Stimulated activated CD4-positive, alpha-beta T cell treated with anti-CD3 and anti-CD28 coated beads, Interleukin-12 subunit alpha, Interleukin-12 subunit beta, amount 100 ng/mL, for 4 hours (primary cell): ENCODE measurements at places on chromosomes 7 and 10.
A peak's percentile ranks its signal among the peaks of the same experiment; 100 is the strongest.

- DNase-seq, result peak; percentile 65
Measured at GRCh38 chr10:113854013-113854760, at the start of the genes DCLRE1A and NHLRC2. TSS of gene DCLRE1A (minus strand) at chr10:113854082. CDS start at chr10:113853182, 900 bp downstream. TSS of gene NHLRC2 (plus strand) at chr10:113854661. CDS start at chr10:113854873, 212 bp downstream.

DNA sequence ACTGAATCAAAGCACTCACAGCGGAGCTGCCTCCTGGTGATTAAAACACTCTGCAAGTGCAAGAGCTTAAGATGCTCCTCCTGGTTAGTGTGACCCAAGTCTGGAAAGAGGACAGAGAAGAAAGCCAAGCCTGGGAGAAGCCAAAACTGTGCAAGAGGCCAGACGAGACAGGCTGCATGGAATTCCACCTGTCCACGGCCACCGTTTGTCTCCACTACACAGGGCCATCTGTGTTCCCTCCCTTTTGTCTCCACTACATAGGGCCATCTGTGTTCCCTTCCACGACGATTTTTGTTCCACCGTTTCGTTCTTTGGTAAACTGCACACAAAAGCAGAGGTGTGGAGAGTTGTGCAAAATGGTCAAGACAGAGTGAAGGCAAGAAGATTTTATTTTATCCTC lies 233.0 kb downstream of the DIP2C start:
- no peak for DNase-seq

DNA sequence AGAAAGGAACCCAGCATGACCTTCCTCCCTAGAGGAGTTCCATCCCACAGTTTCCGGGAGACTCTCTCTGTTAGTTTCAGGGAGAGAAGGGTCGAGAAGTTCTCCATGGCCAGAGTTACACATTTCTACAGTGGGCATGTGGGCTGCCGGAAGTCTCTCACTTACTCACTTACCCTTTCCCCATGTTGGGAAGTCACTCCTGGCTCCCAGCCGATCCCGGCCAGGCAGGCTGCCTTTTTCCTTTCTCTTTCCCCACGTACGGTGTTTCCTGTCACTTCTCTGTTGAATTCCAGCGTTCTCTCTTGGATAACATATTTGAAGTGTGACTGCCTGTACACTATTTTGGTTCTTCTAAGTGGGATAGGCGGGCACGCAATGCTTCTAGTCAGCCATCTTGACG lies 3.5 kb downstream of the TEX36 start:
- no peak for DNase-seq

GRCh38 chr10:132971448-132972148 lies 29.2 kb upstream of the CFAP46 start:
- DNase-seq, result no peak

DNA sequence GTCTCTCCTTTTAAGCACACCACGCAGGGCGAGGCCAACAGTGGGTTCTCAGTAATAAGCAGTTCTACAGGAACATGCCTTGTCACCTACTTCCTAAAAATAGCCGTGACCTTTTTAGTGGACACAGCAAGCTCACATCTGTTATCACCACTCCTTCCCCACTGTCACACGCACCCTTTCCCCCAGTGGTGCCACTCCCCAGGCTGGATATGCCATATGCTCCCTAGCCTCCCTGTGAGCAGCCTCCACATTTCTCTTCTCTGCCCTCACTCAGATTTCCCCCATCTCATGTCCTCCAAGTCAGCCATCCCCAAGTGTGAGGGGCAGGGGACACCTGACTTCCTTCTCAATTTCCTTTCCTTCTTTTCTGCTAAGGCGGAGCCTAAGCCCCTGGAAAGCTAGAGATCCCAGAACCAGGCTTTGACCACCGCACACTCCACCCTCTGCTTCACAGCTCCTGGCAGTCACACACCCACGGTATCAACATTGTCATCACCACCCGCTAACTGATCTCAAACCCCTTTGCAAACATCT lies 3.7 kb downstream of the ANXA11 start:
- DNase-seq, result no peak

GRCh38 chr10:102696736-102697135 lies 17.5 kb downstream of the ARL3 start:
- no peak for DNase-seq

DNA sequence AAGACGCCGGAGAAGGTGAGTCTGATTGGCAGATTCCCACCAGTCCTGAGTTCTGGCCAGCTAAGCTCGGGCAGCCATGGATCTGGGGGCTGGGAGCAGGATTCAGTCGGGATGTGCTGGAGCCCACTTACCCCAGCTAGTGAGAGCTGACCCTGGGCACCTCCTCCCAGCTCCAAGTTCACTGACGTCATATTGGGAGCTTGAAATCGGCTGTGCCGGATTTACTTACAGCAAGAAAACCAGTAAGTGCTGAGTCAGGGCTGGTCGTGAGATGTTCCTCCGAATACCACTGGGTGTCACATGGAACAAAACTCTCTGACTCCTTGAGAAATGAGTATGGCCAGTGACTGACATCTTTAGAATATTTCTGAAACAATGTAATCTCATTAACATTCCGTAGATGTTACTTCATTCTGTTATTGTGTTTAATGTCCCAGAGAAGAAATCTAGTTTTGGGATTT lies 621.2 kb downstream of the SDK1 start:
- no peak for DNase-seq

DNA sequence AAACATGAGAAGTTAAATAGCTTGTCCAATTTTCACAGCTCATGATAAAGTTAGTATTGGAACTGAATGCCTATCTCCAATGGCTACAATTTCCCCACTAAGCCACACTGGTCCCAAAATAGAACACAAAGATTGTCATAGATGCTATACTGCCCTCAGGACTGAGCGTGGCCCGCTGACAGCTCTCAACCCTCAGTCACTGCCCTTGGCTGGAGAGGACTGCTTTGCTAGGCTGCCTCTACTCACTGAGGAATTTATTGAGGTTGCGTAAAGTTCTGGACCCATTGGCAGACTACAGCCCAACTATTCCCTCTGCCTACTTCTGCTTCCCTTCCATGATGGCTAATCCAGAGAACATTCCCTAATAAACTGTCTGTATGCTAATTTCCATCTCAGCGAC lies 165.5 kb upstream of the BET1 start:
- no peak for DNase-seq

GRCh38 chr10:78870458-78870857 lies 198.3 kb upstream of the ZMIZ1 start:
- DNase-seq, result no peak

GRCh38 chr7:131010717-131011431 lies 276.9 kb upstream of the KLF14 start:
- no peak for DNase-seq

DNA sequence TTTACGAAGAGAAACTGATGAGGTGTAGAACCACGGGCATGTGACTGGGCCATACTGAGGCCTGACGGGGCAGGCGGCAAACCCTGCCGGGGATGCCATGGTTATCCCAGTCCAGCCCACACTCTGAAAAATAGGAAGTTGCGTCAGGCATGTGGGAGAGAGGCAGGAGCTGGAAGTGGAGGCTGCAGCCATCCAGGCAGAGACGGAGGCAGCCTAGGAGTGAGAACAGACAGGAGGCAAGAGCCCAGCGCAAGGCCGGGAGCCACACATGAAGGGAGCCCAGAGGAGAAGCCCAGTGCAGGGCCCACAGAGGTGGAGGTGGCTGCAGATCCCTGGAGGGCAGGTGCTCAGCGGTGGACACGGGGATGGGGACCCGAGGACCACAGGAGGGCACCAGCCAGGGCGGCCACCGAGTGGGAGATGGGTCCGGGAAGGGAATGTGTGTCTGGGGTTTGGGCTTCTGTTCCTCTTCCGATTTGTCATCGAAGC lies 175.2 kb upstream of the PPP2R2D start:
- no peak for DNase-seq

- DNase-seq, result no peak
Measured at GRCh38 chr10:73591935-73592699, 975 bp upstream of the USP54 start.

DNA sequence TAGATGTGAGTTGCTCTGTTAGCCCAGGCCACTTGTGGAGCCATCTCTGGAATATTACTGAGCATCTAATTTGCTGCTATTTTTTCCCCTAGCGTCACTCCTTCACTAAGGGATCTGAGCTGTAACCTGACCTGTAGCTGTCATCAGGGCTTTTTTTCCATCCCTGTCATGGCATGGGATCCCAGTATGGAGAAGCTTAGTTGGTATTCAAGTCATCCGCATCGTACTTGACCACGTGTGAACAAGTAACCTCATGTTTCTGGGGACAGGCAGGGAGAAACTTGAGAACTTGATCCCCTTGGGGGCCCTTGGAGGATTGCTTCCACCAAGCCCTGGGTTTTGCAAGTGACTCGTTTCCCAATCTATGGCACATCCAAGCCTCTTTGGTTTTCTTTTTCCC lies 474.4 kb upstream of the GALNT17 start:
- no peak for DNase-seq

- no peak for DNase-seq
Measured at GRCh38 chr10:103545771-103546281, 52.3 kb downstream of the NEURL1 start.

GRCh38 chr7:23294549-23295400 lies 4.4 kb upstream of the MALSU1 start:
- DNase-seq, result no peak

GRCh38 chr7:156692849-156693248 lies 52.3 kb downstream of the RNF32 start:
- DNase-seq, result no peak

- no peak for DNase-seq
Measured at GRCh38 chr10:48745662-48746245, 61.1 kb downstream of the WDFY4 start.

DNA sequence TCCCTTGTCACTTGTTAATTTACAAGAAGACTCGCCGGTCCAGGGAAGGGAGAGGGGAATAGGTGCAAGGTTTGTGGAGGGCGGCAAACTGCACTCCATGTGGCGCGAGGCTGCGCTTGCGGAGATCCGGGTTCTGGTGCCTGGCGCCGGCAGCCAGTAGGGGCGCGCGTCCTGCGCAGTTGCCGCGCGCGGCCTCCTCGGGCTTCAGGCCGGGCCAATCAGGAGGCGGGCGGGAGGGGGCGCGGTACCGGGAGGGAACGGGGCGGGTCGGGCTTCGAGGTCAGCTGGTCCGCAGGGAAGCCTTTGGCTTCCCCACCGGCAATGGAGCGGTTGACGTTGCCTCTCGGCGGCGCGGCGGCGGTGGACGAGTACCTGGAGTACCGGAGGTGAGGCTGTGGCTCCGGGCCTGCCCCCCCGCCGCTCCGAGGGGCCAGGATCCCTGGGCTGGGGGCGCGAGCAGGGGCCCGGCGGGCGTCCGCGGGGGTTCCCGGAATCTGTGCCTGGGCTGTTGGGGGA lies at the start of gene FAM221A:
Gene FAM221A, plus strand, starts transcription at position 302 of the 516 bp plus-strand sequence. Its CDS starts 20 bp downstream, at position 322.
- DNase-seq, result peak; percentile 82

- no peak for DNase-seq
Measured at GRCh38 chr10:73559590-73559989, 31.6 kb downstream of the USP54 start.
